ENCODE measurements at places on chromosomes 16 and 17.
A peak's percentile ranks its signal among the peaks of the same experiment; 100 is the strongest.

GRCh38 chr16:86100205-86101136 is 201.5 kb downstream of the IRF8 start:
- DNase-seq: no peak

DNA sequence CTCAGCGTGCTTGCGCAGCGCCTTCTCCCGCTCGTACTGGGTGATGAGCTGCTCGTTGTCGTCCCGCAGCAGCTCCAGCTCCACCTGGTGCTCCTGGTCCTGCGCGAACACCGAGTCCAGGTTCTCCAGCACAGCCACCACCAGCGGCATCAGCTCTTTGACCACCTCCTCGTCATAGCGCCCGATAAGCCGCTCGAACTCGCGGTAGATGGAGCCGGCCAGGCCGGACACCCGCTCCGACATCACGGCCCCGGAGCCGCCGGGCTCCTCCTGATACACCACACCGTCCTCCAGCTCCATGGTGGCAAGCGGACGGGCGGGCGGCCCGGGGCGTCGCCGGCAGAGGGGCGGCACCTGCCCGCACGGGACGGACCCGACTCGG is 320 bp downstream of the SPAG9 start:
- DNase-seq: no peak

DNA sequence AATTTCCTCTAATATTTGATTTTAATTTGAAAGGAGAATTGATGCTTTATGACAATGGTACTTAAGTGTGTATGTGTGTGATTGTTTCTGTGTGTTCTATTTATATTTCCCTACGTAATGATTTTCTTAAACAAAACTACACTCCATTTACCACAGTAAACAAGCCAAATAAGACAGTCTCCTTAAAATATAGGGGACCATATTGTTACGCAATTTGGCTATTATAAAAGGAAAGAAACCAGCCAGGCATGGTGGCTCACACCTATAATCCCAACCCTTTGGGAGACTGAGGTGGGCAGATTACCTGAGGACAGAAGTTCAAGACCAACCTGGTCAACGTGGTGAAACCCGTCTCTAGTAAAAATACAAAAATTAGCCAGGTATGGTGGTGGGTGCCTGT is 1134.1 kb downstream of the CDH8 start:
- DNase-seq: no peak

- DNase-seq: no peak
Observed at GRCh38 chr16:19008245-19009169, 24.8 kb downstream of the TMC7 start.

GRCh38 chr17:61124562-61124961 is 275.1 kb upstream of the TBX2 start:
- DNase-seq: no peak

DNA sequence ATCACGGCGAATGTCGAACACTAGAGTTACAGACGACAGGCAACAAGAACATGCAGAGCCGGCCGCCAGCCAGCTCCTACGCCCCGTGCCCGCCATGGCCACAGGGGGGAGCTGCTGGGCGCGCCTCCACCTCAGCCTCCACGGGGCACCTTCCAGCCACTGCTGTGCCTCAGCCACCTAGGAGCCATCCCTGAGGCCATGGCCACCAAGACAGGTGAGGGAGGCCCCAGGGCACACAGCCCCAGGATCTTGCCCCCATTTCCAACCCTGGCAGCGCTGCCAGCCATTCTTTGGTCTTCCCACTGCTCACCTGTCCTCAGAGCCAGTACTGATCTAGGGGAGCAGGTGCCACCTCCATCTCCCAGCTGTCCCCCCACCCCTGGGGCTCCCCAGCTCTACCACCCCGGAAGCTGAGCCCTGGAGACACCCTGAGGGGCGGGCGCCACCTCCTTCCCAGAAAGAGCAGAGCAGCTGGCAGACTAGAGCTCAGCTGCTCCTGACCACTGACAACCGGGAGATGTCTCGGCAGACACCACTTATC is 11.8 kb downstream of the GNPTG start:
- no peak for DNase-seq

DNA sequence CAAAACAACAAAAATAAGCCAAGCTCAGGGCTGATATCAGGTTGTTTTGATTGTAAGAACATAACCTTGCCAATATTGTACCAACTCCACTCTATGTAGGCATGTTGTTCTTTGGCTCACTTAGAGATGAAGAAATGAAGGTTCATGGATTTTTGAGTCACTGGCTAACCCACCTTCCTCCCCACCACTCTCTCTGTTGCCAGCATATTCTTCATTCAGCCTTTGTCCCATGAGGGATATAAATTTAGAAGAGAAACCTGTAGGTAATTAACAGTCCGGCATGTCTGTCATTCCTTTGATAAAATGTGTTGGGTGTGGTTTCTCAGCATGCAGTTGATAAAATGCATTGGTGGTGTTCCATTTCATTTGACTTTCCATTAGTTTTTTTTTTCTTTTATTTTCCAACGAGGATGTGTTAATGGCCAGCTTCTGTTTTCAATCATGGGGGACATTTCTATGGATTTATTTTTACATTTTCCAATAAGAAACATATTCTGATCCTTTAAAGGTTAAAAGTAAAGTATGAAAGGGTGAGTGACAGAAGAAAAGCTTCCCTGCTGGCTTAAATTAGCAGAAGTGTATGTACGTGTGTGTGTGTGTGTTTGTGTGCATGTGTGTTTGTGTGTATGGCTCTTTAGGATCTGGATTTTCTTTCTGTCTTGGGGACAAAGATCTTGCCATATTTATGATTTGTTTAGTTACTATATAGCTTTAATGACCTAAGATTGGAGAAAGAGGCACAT is 166.2 kb upstream of the KCNJ16 start:
- DNase-seq: no peak

DNA sequence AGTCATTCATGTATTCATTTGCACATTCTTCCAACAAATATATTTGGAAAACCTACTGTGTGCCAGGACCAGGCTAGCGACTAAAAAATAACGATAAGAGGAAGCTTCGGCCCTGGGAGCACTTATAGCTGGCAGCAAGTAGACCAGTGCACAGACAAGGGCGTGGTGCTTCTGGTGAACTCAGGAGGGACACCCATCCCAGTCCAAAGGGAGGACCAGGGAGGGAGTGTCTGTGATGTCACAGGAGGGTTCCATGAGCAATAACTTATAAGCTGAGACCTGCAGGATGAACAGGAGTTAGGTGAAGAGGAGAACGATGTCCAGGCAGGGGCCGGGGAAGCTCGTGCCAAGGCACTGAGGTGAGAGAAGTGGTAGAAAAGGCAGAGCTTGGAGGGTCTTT is 17.4 kb upstream of the PHOSPHO1 start:
- DNase-seq: no peak

- no peak for DNase-seq
Observed at GRCh38 chr16:88131966-88132365, 180.7 kb downstream of the BANP start.

DNA sequence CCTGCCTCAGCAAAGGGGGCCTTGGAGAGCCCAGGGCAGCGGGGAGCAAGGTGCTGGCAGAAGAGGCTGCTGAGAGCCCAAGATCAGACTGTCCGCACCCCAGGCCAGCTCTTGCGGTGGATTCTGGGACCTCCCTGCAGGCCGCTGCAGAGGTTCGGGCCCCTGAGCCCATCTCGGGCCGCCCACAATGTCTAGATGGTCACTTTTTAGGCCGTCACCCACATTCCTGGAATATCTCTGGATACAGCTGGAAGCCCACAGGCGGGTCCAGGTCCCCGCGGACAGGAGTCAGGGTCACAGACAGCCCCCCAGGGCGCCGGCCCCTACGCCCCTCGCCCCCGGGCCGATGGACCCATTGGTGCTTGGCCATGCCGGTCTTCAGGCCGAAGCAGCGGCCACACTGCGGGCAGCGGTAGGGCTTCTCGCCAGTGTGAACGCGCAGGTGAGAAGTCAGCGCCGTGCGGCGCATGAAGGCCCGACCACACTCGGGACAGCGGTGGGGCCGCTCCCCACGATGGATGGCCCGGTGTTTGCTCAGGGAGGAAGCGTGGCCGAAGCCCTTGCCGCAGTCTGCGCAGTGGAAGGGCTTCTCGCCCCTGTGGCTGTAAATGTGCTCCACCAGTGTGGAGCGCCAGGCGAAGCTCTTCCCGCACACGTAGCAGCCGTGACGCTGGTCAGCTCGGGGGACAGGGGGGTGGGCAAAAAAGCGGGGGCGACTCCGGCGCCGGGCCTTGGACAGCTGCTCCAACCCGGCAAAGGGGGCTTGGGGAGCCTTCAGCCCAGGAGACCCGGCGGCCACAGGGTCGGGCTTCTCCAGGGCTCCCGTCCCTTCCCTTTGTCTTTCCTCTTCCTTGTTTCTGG is 2.1 kb downstream of the ZNF747 start:
- DNase-seq: no peak

DNA sequence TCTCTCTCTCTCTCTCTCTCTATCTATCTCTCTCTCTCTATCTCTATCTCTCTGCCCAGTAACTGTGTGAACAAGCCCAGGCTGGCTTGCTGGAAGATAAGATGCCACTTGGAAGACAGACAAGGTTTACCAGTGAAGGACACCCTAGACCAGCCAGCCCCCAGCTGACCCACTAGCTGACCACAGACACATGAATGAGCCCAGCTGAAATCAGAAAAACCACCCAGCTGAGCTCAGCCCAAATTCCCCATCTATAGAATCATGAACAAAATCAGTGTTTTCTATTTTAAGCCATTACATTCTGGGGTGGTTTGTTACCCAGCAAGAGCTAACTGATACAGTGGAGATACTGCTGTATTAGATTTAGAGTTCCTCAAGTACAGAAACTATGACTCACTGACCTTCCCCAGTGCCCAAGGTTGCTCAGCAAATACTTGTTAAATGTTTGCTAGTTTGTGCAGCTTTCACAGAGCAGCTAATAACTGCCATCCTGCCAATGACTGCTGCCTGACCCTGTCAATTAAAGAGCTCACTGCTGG is 18.0 kb downstream of the EMP2 start:
- DNase-seq: no peak

DNA sequence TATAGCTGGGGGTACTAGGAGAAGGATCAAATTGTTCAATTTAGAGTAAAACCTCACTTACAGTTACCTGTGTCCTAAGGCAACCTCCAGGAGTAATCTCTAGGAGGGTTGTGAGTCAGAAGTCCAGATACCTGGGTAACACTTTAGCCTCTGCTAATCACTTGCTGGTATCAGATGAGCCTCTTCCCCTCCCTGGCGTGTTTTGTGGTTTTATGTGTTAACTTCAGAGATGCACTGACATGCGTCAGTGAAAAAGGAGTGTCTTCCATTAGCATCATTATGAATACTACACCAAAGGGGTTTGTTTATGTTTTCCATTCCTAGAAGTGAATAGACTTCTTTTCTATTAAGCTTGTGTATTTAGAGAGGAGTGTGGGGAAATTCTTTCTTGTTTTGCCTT is 208.2 kb downstream of the FTO start:
- DNase-seq: no peak

GRCh38 chr16:31535737-31536136 is 8.0 kb downstream of the AHSP start:
- DNase-seq: peak; percentile 76
